ENCODE measurements at places on chromosomes 11 and 22.

GRCh38 chr11:65043881-65044501 is 3.0 kb downstream of the SAC3D1 start:
- no peak for DNase-seq

- no peak for DNase-seq
Observed at GRCh38 chr11:68041617-68042218, 2.9 kb downstream of the TCIRG1 start.

DNA sequence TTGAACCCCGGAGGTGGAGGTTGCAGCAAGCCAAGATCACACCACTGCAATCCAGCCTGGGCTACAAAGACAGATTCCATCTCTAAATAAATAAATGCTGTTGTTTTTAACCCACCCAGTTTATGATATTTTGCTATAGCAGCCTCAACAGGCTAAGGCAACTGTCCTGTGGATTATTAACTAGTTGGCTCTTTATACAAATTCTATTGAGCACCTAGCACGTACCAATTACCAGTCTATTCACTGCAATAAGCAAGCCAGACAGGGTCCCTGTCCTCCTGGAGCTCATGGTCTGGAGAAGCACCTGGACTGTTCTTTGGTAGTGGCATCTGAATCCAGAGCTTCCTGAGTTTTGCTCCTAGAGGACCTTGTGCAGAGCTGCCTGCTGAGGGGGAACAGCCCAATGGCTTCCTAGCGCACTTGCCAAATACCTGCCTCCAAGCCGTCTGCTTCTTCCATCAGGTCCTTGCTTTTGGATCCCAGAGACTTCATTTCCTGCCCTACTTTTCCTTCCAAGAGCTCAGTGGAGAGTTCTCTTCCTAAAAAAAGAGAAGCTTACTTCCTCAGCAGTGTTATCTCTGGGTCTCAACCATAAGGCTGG is 49.9 kb upstream of the MICAL2 start:
- no peak for DNase-seq

- peak; percentile 69 for DNase-seq
Observed at GRCh38 chr11:75351541-75351790, at the start of gene ARRB1. Gene ARRB1 (minus strand): TSS chr11:75351661. CDS start chr11:75351607, 54 bp downstream.

GRCh38 chr11:65934014-65934413 is 11.3 kb upstream of the TSGA10IP start:
- DNase-seq: no peak

- DNase-seq: no peak
Observed at GRCh38 chr11:46574656-46575055, 19.2 kb downstream of the AMBRA1 start.

All from HAP-1 (cell line).